ENCODE measurements at places on chromosomes 6 and 20.

GRCh38 chr6:12009180-12009685 lies 2.9 kb upstream of the HIVEP1 start:
- no peak for DNase-seq

- no peak for DNase-seq
Observed at GRCh38 chr6:126268092-126268491, 71.8 kb upstream of the CENPW start.

DNA sequence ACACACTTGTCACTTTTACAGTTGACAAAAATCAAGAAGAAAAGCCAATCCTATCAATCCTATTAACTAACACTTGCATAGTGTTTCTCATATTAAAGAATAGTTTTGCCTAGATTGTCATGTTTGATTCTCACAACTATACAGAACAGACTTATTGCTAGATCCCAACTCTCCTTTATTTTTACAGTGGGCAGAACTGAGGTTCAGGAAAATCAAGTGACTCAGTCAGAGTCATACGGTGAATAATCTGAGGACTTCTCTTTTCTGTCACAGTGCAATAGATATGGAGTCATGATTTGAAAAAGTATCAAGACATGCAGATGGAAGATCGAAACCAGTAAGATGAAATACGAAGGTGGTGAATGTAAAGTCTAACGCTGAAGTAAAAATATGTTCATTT lies 195.1 kb upstream of the CITED2 start:
- DNase-seq = no peak

DNA sequence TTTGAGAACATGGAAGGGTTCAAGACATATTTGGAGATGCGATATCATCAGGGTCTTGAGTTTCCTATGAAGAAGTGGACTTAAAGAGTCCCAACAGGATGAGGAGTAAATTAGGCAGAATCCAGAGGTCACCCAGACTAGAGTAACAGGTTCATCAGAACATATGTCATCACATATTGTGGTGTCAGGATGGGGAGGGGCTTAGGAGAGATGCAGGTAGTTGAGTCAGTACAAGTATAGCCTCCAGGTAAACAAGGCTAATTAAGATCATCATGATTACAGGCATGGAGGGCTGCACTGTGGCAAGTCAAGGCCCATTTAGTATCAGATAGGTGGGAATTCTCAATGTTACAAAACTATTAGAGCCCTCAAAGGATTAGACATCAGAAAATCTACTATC lies 90.1 kb upstream of the PAK5 start:
- DNase-seq = no peak

DNA sequence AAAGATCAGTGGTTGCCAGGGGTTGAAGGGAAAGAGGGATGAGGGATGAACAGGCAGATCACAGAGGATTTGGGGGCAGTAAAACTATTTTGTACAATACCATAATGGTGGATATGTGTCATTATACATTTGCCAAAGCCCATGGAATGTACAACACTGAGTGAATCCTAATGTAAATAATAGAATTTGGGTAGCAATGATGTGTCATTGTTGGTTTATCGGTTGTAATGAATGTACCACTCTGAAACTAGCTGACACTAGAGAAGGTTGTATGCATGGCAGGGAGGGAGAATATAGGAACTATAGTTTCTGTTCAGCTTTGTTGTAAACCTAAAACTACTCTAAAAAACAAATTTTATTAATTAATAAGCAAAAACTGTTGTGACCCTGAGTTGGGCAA lies 17.8 kb upstream of the ASF1A start:
- no peak for DNase-seq
